ENCODE measurements at places on chromosomes 4 and X.

DNA sequence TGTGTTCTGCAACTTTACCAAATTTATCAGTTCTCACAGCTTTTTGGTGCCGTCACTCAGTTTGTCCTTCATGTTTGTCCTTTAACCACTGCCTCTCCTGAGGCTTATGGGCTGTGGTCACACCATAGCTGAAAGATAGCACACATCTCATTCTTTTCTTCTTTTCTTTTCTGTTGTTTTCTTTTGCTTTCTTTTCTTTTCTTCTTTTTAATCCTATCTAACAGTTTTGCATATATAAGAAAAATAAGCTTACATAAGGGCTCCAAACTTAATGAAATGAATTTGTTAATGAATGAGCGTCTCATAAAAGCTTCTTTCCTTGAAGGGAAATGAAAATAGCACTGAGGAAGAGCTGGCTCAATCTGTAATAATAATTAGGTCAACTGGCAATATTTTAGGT, 1061.2 kb downstream of the PCDH18 start:
- DNase-seq: no peak

DNA sequence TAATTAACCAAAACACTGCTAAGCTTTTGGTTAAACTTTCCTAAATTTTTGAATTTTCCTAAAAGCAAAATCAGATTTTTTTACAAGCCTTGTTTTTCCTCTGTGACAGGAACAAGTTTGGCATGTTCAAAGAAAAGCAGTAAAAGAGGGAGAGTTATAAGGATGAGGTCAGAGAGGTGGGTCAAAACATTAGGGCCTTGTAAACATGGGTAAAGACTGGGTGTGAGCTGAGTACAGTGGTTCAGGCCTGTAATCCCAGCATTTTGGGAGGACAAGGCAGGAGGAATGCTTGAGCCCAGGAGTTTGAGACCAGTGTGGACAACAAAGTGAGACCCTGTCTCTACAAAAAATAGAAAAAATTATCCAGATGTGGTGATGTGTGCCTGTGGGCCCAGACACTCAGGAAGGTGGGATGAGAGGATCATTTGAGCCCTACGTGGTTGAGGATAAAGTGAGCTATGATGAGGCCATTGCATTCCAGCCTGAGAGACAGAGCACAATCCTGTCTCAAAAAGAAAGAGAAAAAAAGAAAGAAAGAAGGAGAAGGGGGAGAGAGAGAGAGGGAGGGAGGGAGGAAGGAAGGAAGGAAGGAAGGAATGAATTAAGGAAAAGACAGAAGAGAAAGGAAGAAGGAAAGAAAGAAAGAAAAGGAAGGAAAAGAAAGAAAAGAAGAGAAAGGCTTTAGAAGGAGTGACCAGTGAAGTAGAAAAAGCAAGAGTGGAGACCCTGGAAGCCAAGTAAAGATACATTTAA, 17.0 kb upstream of the FRYL start:
- no peak for DNase-seq

GRCh38 chr4:98568941-98569663, 89.3 kb downstream of the TSPAN5 start:
- DNase-seq: no peak

DNA sequence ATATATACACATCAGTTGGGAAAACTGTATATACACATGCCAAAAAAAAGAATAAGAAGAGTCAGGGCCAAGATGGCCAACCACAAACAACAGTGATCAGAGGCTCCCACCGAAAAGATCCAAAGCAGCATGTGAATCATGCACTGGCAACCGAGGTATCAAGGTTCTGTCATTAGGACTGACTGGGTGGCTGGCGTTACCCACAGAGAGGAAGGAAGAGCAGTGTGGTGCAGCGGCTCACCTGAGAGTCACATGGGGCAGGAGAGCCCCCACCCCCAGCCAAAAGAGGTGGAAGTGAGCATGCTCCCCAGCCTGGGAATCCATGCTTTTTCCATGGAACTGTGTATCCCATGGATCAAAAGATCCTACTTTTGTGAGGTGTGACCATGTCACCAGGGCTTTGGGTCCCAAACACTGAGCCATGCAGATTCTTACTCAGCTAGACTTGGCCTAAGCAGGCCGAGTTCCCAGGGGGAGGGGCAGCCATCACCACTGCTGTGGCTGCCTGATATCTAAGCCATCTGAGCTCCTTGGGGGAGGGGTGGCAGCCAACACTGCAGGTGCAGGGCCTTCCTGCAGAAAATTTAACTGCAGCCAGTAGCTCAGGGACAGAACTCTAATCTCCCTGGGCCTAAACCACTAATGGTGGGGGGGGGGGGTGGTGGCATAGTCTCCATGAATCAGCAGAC, 52.8 kb downstream of the P2RY10 start:
- DNase-seq: peak; percentile 15

- no peak for DNase-seq
These were observed 61.4 kb upstream of the LGI2 start for GRCh38 chr4:25092139-25092538.

DNA sequence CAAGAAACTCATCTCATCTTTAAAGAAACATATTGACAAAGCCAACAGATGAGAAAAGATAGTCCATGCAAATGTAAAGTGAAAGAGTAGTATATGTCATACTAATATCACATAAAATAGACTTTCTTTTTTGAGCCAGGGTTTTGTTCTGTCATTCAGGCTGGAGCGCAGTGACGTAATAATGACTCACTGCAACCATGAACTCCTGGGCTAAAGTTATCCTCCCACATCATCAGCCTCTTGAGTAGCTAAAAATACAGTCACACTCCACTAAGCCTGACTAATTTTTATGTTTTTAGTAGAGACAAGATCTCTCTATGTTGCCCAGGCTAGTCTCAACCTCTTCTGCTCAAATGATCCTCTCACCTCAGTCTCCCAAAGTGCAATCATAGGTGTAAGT, 51.8 kb upstream of the TRAM1L1 start:
- no peak for DNase-seq

DNA sequence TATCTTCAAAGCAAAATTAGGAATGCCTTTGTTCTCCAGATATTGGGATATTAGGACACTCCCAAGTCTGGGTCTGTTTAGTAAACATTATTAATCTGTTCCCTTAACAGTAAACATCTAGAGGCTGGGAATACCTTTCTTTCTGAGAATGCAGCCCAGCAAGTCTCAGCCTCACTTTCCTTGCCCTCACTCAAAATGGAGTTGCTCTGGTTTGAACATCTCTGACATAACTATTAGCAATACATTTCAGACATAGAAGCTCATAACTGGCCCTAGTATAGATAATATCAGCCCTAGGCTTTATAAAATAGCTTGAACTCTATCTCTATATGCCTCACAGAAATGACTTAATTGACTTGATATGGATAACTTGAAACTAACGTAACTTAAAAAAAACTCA, 299.8 kb downstream of the SPATA18 start:
- no peak for DNase-seq

- DNase-seq: no peak
These were observed 189.2 kb upstream of the GK2 start for GRCh38 chr4:79597266-79597665.

DNA sequence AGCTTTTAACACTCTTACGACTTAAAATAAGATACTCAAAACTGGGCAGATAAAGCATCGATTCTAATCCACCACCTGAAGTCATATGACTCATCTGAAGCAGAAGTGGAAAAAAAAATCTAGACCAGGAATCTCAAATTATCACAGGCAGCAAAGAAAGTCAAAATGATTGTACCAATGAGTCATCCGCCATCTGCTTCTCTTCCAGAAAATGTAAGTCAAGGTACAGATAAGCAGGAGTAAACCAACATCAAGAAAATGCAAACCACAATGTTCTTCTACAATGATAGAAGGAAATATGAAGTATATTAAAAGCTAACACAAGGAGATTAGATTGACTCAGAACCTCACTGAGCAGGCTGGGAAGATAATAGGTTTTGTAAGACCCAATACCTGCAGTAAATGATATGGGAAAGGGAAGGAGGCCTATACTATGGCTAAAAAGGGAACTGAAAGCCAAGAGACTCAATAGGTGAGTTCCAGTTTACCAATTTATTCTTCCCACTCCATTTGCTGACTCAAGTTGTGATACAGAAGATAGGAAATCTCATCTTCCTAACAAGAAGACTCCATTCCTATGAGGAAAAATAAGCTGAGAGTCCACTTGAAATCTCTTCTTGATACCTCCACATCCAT, 88.4 kb upstream of the TET2 start:
- no peak for DNase-seq

GRCh38 chr4:185139736-185140135, 3.3 kb upstream of the SLC25A4 start:
- no peak for DNase-seq

- DNase-seq: no peak
These were observed 55.6 kb downstream of the SRPX start for GRCh38 chrX:38165023-38165422.

Data from activated CD4-positive, alpha-beta T cell treated with anti-CD3 and anti-CD28 coated beads for 4 hours (primary cell).